ENCODE measurements at places on chromosomes 16 and 17. TPM values are rescaled to one million over a fixed set of nuclear protein-coding genes. Genes with fewer than 3 reads are reported as not detected.
A peak's percentile ranks its signal among the peaks of the same experiment; 100 is the strongest.

DNA sequence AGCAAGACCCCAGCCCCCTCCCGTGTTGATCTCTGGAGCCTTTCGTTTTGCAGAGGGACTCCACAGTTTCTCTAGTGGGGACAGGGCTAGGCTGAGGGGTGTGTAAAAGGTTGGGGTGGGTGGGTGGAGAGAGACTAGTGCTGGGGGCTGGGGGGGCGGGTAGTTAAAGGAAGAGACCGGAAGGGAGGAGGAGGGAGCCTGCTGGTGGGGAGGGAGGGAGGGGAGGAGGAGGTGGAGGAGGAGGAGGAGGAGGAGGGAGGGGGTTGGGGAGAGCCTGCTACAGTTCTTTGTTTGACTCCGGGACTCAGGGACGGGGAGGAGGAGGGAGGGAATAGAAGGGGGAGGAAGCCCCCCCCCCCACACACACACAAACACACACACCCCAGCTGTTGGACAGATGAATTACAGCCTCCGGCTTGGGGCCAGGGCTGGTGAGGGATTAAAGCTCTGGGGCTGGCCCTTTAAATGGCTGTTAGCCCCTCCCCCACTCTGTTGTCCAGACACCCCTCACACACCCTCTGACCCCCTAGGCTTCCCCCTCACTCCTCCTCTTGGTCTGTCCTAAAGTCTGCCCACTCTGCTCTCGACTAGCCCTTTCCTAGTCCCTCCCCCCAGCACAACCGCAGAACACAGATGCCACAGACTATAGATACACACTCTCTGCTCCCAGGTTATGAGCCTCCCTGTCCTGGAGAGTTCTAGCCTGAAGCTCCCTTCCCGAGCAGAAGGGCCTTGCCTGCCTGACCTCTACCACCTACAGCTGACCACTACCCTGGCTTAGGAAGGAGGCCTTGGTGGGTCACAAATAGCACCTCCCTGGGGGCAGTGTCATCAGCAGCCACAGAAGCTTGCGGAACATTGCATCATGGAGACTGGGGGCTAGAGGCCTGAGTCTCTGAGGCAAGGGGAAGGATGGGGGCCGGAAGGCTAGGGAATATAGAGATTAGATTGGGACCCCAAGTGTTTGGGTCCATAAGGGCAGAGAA lies 4.4 kb downstream of the KDM6B start:
- peak; percentile 60 for DNase-seq

DNA sequence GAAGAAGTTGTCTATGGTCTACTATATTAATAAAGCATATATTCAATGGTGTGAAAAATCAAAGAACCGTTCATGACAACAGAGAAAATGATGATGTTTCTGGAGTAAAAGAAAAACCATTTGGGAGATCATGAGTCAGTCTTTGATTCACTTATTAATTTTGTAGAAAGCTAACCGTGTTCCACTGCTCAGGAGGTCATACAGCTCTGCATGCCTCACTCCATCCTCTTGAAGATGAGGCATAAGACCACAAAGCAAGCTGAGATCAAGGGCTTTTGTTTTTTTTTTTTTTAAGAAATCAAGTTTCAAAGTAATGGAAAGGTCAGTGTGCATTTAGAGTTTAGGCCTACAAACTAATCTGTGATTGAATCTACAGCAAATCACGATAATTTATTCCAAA lies 206.4 kb downstream of the CEP112 start:
- peak; percentile 13 for DNase-seq

The DPEP3 gene
- total RNA-seq: not detected

The PLK1 gene
- total RNA-seq: 20.0 TPM

DNA sequence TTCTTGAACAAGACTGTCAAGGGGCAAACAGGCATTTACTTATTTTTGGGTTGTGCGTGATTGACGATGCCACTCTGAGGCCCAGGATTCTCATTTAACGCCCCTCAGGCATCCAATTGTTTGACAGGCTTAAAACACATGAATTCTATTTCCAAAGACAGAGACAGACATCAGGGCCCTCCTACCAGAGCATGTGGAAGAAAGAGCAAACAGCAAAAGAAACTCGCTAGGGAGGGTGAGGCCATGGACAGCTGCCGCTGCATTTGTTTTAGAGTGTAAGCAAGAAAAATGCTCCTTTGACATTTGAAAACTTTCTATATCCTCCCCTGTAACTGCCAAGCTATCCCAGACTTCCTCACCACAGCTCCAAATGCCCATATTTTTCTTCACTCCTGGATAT lies 410.1 kb downstream of the NPIPA8 start:
- DNase-seq: no peak

The MSI2 gene
- total RNA-seq: 17.9 TPM

- DNase-seq: no peak
These were observed 4.2 kb downstream of the NF1 start for GRCh38 chr17:31099016-31099415.

The CRYM gene
- total RNA-seq: not detected

The STX1B gene
- 2.0 TPM for total RNA-seq

- DNase-seq: no peak
These were observed 191.0 kb downstream of the CPPED1 start for GRCh38 chr16:12612598-12613101.

GRCh38 chr17:79939755-79940458 lies 95.8 kb downstream of the TBC1D16 start:
- no peak for DNase-seq

GRCh38 chr17:73746314-73747073 lies 102.2 kb upstream of the SDK2 start:
- no peak for DNase-seq

GRCh38 chr16:56233795-56234566 lies 42.7 kb downstream of the GNAO1 start:
- no peak for DNase-seq

GRCh38 chr16:85961988-85962915 lies 63.3 kb downstream of the IRF8 start:
- no peak for DNase-seq

DNA sequence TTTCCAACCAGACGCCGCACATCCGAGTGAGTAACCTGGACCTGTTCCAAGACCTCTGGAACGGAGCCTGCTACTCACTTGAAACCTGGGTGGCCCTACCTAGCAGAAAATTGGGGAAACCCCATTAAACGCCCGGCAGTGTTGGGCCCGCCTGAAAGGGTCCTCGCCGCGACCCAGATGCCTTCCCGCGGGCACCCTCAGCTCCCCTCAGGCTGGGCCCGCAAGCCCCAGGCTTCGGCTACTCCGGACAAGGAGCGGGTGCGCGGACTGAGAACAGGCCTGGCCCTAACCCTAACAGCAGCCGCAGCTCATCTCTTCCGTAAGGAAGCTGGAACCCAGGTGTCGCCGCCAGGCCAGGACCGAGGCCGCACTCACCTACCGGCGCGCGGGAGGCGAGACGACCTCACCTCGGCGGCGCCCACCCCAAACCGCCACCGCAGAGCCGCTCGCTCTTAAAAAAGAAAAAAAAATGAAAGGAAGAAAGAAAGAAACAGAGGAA lies 344 bp downstream of the PSME3IP1 start:
- DNase-seq: peak; percentile 89

DNA sequence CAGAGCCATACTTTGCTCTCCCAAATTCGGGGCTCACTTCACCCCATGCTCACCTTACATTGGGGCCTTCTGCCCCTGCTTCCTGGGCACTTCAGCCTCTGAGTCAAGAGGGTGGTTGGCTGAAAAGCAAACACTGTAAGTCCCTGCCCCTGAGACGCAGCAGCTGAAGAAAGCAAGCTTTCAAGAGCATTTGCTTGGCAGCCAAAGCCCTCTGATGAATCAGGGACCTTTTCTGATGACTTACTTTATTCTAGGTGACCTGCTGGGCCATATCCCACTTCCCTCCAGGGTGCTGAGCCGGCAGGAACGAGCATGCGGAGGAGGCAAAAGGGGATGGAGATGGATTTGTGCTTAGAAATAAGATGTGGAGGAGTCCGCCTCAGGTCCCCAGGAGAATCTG lies 147.0 kb upstream of the TNRC6C start:
- peak; percentile 74 for DNase-seq

DNA sequence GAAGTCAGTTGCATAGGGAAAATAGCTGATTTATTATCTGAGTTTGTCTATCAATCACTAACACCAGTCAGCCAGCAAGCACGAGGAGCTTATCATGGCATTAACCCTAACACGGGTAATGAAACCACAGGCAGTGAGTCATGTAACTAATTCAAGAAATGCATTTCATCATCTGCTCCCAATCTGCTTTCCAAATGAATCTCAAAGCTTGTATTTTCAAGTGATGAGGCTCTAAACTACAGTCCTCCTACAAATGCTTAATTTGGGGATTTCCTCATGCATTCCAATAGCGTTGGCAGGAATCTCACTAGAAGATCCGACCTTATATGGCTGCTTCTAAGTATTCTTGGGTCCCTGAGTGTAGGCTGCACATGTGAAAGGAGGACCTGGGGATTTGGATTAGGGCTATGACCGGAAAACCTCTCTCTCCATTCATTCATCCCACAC lies 118.4 kb upstream of the HSBP1 start:
- DNase-seq: peak; percentile 95

DNA sequence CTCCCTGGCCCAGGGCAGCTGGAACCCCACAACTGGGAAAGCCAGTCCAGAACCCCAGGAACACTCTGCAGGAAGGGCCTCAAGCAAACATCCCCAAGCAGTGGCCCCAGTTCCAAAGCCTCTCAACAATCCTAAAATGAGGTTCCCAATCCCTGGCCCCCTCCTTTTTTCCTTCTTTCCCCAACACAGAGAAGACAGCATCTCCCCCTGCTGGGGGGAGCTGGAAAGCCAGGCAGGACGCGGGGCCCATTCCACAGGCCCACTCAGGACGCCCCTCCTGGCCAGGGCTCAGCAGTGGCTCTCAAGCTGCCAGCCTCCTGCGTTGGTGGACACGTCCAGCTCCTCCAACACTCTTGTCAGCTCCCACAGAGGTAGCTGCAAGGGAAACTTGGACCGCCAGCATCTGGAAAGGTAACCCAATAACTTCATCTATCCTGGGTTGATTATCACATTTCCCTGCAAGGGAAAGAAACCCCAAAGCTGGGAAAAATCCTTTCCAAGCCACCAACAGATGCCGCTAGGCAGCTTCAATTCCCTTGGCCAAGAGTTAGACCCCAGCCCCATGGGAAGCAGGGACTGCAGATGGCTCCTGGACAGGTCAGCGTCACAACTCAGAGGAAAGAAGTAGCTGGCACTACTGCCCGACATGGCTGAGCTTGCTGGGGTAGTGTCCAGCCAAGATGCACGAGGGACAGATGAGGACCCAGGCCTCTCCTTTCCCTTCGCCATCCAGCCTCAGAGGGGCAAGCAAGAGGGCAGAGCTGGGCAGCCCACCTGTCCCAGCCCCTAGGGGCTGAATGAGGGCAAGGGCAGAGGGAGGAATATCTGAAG lies 7.6 kb downstream of the HDAC5 start:
- peak; percentile 66 for DNase-seq

- DNase-seq: no peak
These were observed 52.6 kb upstream of the KDM6B start for GRCh38 chr17:7781429-7781828.

DNA sequence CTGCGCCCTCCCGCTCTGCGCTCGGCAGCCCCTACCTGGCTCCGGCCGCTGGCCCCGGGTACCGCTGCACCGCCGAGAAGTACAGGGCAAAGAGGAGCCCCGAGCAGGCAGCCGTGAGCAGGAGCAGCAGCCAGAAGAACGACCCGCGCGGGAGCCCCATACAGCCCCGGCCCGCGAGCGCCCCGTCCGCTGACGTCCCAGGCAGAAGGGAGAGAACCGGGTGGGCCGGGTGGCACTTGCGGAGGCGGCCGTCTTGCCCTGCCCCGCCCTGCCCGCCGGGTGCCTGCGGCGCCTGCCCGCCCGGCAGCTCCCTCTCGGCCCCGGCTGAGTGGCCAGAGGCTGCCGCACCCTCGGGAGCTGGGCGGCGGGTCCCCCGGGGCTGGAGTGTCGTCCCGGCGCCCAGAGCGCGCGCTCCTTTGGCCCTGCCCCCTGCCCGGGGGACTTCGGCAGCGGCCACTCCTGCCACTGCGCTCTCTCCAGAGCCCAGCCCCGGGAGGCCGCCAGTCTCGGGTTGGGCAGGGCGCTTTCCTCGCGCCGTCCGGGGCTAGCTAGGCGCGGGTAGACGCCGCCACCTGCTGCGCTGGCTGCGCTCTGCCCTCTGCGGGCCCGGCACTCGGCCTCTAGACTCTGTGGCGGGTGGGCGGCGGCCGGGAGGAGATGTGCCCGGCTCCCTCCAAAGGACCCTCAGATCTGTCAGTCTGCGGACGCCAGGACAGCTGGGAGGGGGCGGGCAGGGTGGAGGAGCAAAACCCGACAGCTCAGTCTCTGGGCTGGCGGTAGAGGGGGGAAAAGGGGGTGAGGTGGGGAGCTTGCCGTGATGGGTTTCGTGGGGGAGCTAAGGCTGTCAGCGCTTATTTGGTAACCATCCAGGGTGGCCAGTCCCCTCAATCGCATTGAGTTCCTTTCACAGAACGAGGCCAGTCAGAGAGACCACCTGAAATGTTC lies at the start of gene ST6GALNAC2:
ST6GALNAC2 (minus strand) TSS at position 212 of the 945 bp plus-strand sequence; CDS start at position 160, 52 bp downstream.
- peak; percentile 69 for DNase-seq

Measured in GM23248 (cell line).